Suprapubic skin (tissue), 4 donors: ENCODE measurements at places on chromosomes 6 and 20. TPM values are rescaled to one million over a fixed set of nuclear protein-coding genes. Genes with fewer than 3 reads are reported as not detected.

NR2E1 gene
- not detected for total RNA-seq

ARFGEF3 gene
- 20.6 TPM for total RNA-seq

RBM39 gene
- total RNA-seq: 270 TPM

SYNGAP1 gene
- total RNA-seq: 13.9 TPM

VWA7 gene
- 1.8 TPM for total RNA-seq

MBOAT1 gene
- total RNA-seq: 7.2 TPM

ARMC12 gene
- not detected for total RNA-seq

SLC4A11 gene
- 9.9 TPM for total RNA-seq

TRIM40 gene
- not detected for total RNA-seq

DTD1 gene
- 29.3 TPM for total RNA-seq

MEP1A gene
- total RNA-seq: 0.30 TPM

DACT2 gene
- 12.6 TPM for total RNA-seq

PNPLA1 gene
- total RNA-seq: 15.7 TPM

TAGAP gene
- 1.9 TPM for total RNA-seq

RSPO4 gene
- 0.48 TPM for total RNA-seq

C20orf144 gene
- not detected for total RNA-seq

MYH7B gene
- total RNA-seq: 0.18 TPM

REM1 gene
- total RNA-seq: not detected
